ENCODE measurements at places on chromosomes 7 and 10.

DNA sequence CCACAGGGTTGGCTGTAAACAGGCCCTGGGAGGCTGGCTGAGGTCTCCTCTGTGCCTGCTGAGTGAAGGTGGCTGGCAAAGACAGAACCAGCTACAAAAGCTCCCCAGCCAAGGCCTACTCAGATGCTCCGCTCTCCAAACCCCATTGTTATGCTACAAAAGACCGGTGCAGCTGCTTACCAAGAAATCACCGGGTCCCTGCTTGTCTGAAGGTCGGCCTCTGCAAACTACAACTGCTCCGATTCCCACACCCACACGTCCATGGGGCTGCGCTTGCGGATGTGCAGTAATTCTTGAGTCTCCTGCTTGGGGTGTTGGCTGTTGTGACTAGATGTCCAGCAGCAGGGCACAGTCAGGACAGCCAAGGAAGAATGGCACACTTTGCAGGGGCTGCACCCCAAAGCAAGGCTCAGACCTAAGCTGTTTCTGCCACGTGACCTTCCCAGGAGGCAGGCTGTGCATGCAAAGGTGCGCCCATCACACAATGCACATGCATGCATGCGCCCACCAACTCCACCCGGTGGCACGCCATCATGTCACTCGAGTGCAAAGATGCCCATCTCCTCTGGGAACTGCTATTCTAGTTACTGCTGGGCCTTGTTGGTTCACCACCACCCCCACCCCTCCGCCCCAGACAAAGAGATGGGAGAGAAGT lies 97.8 kb downstream of the OAT start:
- DNase-seq = no peak

DNA sequence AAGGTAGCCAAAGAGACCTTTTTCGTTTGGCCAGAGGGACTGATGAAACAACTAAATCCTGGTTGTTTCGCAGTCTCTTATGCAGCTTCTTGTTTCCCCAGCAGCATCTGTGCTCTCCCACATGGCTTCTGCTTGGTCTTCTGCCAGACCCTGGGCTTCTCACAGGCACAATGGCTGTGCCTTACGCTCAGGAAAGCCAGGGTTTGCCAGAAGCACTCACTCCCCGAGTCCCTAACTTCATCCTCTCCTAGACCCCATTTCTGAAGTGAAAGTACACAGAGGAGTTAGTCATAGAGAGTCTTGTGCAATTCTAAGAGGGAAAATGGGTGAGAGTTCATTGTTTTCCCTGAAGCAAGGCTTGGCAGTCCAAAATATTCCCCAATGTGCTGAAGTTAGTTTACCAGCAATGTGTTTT lies 121.7 kb downstream of the EVX1 start:
- no peak for DNase-seq

GRCh38 chr10:31949266-31949665 lies 20.6 kb upstream of the ARHGAP12 start:
- DNase-seq = no peak

DNA sequence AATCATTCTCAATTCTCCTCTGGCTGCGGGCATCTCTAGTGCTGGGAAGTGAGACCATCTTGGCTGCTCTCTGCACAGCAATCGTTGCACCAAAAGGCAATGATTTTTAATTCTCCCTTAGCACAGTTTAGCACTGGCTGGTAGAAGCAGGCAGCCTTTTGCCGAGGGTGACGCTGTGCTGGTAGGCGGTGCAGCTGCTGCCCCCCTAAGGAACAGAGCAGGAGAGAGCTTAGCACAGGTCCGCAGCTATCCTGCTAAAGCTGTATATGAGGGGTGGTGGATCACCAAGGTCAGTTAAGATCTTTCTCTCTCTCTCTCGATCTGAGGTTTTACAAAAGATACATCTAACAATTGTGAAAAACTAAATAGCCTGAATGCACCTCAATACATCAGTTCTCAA lies 390.1 kb downstream of the GATA3 start:
- DNase-seq = no peak

DNA sequence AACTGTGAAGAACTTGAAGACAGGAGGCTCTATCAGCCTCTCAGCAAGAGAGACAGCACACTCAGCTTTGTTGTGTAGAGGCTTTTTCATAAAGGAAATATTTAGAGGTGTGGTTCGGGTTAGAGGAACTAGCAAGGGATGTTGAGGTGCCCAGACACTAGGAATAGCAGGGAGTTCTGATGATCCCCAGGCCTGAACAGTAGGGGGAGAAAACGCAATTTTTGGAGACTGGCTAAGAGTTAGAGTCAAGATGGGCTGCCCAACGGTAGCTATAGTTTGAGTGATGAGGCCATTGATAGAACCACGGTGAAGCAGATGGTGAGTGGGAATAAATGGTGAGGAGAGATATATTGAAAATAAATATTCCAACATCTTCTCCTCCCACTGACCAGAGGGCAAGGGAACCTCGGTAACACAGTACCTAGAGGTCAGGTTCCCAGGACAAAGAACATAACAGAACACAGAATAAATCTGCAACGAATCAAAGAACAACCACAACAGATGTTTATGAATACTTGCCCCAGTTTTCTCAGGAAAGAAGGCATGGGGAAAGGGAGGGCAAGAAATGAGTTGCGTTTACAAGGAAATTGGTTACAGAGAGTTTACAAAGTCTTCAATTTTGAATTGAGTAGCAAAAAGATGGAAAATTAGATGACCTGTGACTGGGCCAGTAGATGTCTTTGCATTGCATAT lies 24.2 kb upstream of the BPGM start:
- no peak for DNase-seq

DNA sequence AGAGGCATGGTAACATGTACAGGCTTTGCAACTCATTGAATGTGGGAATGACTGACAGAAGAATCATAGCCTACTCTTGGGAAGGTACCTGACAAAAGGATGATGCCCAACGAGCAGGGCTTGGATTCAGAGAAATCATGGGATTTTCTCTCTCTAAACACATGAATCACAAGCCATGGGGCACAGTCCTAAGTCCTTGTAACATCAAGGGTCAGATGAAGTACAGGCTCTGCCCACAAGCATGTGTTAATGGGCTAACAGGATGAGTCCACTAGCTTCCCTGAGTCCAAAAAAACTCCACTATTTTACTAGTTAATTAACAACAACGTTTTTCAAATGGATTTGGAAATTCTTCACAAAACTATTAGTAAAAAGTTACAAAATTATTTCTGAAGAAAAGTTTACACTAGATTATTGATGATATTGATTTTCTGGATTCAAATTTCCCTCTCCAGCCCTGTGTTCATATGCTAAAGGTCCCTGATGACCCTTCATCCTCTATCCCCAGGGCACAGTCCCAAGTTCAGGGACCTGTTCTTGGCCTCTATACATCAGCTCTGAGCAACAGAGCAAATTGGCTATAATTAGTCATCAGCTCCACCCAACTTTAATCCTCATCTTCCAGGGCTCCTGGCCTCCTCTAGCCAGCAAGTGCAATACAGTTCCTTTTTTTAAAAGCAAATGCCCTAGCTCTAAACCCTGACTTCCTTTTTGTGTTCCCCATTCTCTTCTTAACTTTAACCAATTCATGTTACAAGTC lies 99.8 kb downstream of the GSAP start:
- DNase-seq = no peak

DNA sequence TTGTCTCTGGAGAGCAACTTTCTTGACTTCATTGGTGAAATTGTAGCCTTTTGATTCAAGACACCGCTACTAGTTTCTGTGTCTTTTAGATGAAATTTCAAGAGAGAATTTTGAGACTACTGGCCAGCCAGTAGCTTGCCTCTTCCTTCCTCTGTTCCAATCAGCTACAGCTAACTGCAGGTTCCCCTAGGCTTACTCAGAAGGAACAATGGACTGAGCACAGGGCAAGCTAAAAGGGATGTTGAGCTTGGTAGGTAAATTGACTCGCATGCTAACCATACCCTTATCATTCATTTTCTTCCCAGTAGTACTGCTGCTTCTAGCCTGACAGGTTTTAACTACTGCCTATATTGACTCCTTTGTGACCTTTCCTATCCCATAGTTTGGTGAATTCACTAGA lies 81.1 kb downstream of the RUNDC3B start:
- DNase-seq = no peak

GRCh38 chr10:4767033-4767814 lies 58.8 kb upstream of the AKR1E2 start:
- no peak for DNase-seq

DNA sequence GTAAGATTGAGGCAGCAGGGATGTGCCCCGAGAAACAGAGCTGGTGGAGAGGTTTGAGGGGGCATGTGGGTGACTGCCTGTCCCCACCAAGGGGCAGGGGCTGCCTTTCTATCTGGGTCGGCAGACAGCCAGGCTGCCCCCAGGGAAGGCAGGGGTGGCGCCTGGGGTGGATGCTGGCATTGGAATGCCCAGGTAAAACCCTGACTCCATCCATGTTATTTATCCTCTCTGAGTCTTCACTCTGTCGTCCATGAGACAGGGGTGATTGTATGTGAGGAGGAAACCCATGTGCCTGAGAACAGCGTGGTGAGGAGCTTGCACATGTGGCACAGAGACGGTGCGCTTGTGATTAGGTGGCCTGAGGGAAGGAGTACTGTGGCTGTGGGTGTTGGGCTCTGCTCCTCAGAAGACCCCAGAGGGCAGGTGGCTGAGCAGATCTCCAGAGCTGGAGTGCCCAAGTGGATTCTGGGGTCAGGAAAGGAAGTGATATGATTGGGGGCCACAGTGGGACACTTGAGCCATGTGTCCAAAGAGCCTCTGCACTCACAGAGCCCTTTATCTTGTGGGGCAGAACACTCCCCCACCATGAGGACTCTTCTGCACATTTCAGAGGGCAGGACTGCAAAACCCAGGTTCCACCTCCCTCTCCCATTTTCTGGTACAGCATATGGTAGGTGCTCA lies 100.4 kb upstream of the RET start:
- DNase-seq = no peak

DNA sequence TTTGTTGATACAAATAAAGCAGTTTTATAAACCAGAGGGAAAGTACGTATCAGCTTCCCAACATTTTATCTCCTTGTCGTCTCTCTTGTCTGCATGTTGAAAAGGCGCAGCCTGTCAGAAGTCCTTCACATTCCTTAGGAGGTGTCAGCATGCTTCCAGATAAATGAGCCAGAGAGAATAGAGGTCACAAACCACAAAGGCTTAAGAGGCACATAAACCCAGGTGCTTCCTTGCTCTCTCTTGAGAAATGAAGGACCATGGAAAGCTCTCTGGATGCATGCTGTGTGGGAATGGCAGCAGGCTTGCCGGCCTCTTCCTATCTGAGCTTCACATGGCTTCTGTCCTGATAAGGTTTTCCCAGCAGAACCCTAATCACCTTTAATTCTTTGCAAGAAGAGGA lies 448.5 kb downstream of the XPNPEP1 start:
- DNase-seq = no peak

DNA sequence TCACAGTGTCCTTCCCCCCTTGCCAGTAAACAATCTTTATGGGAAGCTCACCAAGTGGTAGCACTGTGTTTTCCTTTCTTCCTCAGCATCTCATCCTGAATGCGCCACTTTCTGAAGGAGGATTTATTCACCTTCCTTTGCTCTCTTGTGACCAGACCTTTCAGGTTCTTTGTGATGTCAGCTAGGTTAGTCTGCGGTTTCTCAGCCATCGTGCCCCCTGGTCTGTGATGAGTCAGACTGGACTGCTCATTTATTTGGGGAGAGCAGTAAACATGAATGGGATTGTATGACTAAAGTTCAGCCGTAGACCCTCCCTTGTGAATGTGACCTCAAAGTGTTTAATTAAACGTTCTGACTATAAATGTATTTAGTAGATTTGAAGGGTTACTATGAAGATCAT lies 235.1 kb upstream of the CELF2 start:
- DNase-seq = no peak

- DNase-seq = no peak
Measured at GRCh38 chr10:75774783-75775490, 343.5 kb downstream of the LRMDA start.

DNA sequence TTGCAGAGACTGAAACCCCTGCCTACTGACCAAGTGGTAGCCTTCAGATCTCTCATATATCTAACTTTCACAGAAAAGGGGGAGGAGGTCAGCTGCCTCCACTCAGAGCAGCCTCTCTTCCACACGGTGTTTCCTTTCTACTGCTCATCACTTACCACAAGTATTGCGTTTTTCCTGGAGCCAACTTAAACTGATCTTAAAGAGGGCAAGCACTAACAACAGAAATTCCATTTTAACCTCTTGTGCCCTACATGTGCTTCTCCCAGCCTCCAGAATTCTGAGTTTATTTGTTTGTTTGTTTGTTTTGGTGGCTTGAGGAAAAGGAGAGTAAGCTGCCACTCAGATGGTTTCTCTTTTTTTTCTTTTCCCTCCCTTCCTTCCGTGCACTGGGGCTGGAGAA lies 19.1 kb downstream of the SKIDA1 start:
- no peak for DNase-seq

GRCh38 chr7:148931470-148931869 lies 47.4 kb upstream of the EZH2 start:
- no peak for DNase-seq

DNA sequence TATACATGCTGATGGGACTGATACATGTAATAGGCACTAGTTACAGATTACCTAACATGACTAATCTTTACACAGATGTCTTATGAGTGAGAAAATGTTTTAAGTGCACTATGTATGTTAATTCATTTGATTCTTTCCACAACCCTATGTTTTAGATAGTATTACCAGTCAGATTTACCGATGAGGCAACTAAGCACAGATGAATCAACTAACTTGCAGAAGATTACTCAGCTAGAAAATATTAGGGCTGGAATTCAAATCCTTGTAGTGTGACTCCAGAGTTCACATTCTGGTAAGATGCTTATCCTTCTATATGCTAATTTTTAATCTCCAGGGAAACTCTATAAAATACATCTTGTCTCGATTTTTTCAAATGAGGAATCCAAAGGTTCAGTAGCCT lies 964.9 kb downstream of the REEP3 start:
- no peak for DNase-seq

DNA sequence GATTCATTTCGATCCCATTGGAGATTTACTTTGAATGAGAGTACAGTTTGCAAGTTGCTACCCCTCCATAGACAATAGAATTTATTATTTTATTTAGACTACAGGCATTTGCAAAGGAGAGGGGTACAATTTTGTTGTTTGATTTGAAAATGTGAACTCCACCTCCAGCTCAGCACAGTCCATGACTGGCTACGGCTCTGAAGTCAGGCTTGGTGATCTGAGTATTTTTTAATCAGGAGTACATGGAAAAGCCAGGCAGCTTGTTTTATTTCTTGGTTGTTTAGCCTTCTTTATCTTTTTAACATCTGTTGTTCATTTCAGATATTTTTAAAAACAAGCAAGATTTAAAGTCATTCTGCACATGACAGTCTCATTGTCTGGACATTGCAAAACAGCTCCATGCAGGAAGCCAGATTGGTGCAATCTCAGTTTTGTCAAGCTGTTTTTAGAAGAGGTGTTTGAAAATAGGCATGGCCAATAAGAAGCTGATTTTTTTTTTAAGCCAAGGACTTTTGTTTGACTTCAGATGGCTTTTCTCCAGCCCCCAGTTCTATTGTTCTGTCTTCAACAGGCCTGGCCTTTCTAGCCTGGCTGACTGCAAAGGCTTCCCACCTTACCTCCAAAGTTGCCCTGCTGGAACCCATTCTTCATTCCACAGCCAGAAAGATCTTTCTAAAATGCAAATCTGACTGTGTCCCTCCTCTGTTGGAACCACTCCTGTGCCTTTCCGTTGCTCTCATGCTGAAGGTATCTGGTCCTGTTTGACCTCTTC lies 12.2 kb downstream of the PLXDC2 start:
- DNase-seq = no peak

- DNase-seq = no peak
Measured at GRCh38 chr10:90007226-90007625, 305.8 kb downstream of the KIF20B start.

Measured in activated naive CD4-positive, alpha-beta T cell (primary cell).